Fibroblast of skin of right biceps (primary cell): ENCODE measurements at places on chromosomes 5 and 9.

- DNase-seq: no peak
Observed at GRCh38 chr5:171826132-171826531, 40.5 kb downstream of the SMIM23 start.

- DNase-seq: no peak
Observed at GRCh38 chr5:33303579-33304095, 137.1 kb upstream of the TARS1 start.

DNA sequence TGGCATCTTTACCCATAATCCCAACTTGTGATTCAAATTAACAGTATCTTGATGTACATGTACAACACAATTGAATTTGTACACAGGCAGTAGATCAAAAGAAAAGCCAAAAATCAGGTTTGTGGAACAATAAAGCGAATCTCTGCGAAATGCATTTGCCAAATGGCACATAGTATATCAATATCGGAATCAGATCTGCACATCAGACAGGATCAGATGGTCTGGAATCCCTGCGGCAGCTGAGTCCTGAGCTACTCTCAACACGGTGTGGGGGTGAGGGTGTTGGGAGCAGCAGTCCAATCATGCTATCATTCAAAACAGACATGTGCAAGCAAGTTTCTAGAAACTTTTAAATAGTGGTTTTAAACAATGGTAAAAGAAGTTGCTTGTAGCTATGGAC, 358.3 kb downstream of the SEMA5A start:
- DNase-seq: no peak

- no peak for DNase-seq
Observed at GRCh38 chr5:102843997-102844396, 88.9 kb downstream of the PAM start.

DNA sequence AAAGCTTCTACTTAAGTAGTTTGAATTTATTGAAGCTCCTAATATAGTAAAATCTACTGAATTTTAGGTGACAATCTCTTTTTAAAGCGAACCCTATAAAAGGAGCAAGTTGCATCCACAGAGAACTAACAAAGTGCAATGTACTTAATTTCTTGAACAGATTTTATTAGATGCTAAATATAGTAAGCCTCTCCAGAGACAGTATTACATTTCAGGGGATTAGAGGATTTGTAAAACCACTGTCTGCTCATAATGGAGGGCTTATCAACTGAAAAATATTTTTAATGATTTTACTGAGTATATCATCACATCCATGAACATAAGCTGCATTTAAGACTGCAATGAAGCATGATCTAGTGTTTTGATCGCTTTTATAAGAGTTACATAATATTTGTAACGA, 230.0 kb upstream of the EFNA5 start:
- DNase-seq: no peak

DNA sequence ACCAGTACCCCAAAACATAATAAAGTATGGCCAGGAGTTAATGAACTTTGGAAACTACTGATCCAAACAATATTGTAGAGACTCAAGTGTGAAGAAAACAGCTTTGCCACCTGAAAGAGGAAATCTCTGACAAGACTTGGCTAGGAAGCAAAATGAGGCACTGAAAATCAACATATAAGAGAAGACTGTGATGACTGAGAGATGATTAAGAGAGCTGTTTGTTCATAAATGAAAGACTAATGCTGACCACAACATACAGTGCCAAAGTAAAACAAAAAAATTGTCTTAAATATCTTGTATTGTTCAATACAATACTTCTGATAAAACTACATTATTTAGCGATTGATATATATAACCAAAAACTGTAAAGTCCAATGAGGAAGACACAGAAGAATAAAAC, 7.2 kb downstream of the RC3H2 start:
- peak; percentile 2 for DNase-seq

GRCh38 chr9:27925815-27926214, 352.5 kb upstream of the C9orf72 start:
- no peak for DNase-seq
